ENCODE measurements at places on chromosomes 4 and X.

DNA sequence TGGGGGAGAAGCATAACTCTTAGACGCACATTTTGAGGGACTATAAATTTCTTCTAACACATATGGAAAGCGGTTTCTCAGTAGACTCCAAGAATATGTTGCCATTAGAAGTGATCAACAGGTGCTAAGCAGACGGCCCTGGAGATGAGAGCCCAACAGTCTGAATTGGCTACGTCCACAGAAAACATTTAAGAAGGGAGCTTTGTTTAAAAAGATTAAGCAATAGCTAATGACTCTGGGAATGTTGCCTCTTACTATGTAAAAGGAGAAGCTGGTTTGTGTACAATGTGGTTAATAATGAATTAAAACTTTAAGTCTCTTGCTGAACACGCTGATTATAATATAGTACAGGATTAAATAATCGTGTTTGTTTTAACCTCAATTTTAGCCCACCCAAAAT, 399.5 kb downstream of the SMARCA1 start:
- DNase-seq, result no peak

- DNase-seq, result no peak
Measured at GRCh38 chr4:105613306-105613705, 60.9 kb downstream of the ARHGEF38 start.

DNA sequence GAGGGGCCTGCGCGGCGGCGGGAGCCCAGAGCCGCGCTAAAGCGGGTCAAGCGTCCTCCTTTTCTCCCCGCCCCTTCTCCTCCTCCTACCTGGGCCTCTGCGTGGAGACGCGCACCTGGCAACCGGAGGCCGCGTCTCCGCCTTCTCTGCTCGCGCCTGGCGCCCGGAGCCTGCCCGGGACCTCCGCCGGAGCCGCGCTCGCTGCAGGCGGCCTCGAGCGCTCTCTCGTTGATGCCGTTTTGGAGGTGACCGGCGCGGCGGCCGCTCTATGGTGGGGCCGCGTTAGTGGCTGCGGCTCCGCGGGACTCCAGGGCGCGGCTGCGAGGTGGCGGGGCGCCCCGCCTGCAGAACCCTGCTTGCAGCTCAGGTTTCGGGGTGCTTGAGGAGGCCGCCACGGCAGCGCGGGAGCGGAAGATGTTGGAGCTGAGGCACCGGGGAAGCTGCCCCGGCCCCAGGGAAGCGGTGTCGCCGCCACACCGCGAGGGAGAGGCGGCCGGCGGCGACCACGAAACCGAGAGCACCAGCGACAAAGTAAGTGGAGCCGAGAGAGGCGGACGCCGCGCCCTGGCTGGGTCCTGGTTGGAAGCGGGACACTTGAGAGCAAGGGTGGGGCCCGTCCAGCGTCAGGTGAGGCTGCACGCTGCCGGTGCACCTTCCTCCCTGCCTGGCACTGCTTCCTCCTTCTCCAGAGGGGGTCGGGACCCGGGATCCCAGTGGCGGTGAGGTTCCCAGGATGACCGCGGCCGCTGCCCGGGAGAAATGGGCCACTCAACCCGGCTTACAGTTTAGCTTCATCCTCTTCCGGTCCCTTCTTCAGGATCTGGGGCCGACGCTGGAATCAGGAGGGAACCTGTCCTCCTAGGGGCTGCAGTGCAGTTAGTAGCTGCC, at the start of gene CDS1:
TSS of gene CDS1 (plus strand) at position 140 of the 888 bp plus-strand sequence. CDS start at position 415, 275 bp downstream.
- DNase-seq, result no peak

DNA sequence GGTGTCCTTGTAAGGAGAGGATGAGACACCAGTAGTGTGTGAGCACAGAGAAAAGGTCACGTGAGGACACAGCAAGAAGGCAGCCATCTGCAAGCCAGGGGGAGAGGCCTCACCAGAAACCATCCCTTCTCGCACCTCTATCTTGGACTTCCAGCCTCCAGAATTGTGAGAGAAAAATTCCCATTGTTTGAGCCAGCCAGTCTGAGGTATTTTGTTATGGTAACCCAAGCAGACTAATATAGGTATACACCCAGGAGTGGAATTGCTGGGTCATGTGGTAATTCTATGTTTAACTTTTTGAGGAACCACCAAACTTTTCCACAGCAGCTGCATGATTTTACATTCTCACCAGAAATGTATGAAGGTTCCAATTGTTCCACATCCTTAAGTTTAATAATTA, 25.6 kb downstream of the ZDHHC9 start:
- no peak for DNase-seq

GRCh38 chr4:8129136-8129535, 29.5 kb downstream of the ABLIM2 start:
- DNase-seq, result no peak
